Spinal cord (tissue), 10 donors: ENCODE measurements at places on chromosomes 6 and 20. TPM values are rescaled to one million over a fixed set of nuclear protein-coding genes. Genes with fewer than 3 reads are reported as not detected.

KCNK5 gene
- total RNA-seq = 7.4 TPM

SOBP gene
- total RNA-seq = 30.0 TPM

RGS17 gene
- 40.8 TPM for total RNA-seq

GRCh38 chr20:23381876-23382275, 19.9 kb downstream of the GZF1 start:
- DNase-seq = no peak

DNA sequence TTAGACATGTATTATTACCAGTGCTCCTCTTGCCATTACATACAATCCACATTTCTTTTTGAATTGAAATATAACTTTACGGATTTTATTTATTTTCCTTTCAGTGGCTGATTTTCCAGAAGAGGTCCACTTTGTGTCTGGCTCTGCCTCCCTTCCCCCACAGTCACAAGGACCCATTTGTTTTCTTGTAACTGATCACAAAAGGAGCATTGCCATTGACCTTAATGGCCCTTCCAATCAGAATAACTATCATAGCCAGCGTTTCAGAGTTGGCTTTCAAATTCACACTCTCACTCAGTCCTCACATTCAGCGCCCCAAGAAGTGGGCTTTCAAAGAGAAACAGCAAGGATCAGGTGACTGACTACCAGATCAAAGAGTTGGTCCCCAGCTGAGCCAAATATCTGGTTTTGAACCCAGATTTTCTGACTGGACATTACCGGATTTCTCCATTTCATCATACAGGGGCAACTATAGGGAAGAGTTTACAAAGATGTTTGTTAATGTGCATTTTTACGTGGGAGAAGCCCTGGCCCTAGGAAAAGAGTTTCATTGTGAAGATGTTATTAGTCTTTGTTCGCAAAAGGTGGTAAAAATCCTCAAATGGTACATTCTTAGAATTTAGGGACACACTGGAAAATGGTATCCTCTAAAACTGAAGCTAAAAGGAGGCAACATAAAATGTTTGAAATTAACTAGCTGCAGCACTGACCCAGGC, 2.0 kb upstream of the SLC22A23 start:
- no peak for DNase-seq

GRCh38 chr6:87837876-87838275, 135.8 kb upstream of the AKIRIN2 start:
- DNase-seq = no peak

DNA sequence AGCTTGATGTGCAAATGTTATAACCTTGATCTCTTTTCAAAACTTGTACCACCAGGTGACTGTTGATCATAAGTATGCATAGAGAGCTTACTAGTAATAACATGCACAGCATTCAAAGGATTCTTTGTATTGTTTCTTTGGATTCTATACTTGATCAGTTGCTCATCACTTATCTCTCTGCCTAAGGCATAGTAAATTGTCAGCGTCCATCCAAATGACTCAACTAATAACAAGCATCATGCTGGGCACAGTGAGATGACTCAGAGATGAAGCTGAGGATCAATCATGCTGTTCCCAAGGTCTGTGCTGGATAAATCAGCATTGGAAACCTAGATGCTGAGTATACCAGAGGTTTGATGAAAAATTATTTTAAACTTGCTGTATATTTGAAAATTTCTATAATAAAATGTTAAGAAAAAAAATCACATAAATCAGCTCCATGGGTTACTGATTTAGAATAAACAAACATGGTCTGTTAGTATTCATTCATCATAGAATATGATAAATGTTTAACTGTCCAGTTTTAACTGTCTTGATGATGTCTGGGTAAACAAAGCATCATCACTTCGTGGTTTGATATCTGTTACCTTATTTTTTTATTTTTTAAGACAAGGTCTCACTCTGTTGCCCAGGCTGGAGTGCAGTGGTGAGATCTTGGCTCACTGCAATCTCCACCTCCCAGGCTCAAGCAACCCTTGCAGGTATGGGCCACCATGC, 45.6 kb upstream of the SGK1 start:
- DNase-seq = no peak

GRCh38 chr6:39952167-39952566, 17.9 kb upstream of the MOCS1 start:
- no peak for DNase-seq

GRCh38 chr6:4055420-4056041, 23.4 kb downstream of the FAM217A start:
- DNase-seq = peak; percentile 79

GRCh38 chr6:71651636-71652035, 234.7 kb upstream of the RIMS1 start:
- no peak for DNase-seq

GRCh38 chr6:99612551-99613408, 6.1 kb downstream of the PRDM13 start:
- no peak for DNase-seq

DNA sequence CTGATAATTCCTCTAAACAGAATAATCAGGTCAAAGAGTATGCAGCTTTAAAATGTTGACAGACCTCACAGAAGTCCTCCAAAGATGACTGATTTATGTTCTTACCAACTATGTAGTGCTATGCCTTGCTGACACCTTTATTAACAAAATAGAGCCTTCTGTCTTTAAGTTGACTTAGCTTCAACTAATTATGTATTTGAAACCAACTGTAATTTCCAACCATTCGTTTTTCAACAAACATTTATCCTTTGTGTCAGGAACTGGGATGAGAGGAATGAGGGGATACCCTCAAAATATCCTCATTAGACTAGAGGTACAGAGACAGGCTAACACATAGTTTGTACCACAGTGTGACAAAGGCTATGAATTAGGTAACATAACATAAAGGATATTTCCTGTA, 186.2 kb upstream of the ZNF217 start:
- DNase-seq = no peak

- DNase-seq = no peak
These were observed 398.4 kb upstream of the ID4 start for GRCh38 chr6:19438566-19439353.

DNA sequence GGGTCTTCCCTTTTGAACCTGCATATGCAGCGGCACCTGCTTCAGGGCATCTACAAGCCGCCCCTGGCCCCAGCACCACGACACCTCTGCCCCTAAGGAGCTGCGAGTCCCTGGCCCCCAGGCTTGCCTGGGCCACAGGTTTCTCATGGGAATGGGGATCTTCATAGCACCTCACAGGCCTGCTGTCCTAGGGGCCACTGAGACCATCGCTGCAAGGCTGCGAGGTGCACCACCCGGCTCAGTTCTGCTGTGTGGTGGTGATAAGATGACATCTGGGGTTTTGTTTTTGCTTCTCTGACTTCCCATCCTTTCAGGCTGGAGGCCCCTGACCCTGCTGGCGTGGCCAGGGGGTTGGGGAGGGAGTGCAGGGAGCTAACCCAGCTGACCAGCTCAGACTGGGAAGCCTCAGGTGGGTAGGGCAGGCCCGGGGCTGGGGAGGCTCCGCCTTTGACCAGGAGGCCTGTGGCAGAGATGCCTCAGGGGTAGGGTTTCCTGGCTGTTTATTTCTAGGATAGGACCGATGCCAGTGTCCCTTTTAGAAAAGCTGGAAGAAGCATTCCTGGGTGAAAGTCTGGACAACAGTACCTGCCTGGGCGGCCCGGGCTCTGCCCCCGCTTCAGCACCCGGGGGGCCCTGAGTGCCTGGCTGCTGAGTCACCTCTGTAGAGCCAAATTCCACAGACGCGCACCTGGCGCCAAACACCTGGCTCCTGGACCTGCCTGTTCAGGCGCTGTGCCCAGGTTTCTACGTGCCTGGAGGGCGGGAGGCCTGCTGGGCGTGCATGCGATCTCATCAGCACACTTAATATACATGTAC, 264.7 kb downstream of the DLL1 start:
- DNase-seq = no peak

- no peak for DNase-seq
These were observed 403.3 kb downstream of the TAF4 start for GRCh38 chr20:61662226-61662967.

- no peak for DNase-seq
These were observed 36.8 kb upstream of the SNX9 start for GRCh38 chr6:157786221-157786620.

DNA sequence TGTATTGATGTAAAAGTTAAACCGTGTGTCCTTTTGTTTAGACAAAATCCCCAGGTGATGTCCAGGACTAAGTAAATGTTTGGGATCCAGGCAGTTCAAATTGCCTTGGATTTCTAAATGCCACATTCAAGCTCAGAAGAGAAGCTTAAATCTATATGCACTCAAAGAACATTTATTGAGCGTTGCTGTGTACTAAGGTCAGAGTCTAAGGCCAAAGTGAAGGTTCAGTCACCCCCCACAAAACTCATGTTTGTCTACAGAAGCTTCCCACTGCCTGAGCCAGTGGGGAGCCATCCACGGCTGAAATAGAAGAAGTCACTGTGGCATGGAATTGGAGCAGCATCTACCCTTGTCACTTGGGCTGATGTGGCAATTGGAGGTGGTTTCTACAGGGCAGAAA, 70.7 kb upstream of the INSM1 start:
- DNase-seq = no peak
